ENCODE measurements at places on chromosomes 7 and 10.

GRCh38 chr7:111871283-111871682, 309.0 kb upstream of the IMMP2L start:
- no peak for DNase-seq

DNA sequence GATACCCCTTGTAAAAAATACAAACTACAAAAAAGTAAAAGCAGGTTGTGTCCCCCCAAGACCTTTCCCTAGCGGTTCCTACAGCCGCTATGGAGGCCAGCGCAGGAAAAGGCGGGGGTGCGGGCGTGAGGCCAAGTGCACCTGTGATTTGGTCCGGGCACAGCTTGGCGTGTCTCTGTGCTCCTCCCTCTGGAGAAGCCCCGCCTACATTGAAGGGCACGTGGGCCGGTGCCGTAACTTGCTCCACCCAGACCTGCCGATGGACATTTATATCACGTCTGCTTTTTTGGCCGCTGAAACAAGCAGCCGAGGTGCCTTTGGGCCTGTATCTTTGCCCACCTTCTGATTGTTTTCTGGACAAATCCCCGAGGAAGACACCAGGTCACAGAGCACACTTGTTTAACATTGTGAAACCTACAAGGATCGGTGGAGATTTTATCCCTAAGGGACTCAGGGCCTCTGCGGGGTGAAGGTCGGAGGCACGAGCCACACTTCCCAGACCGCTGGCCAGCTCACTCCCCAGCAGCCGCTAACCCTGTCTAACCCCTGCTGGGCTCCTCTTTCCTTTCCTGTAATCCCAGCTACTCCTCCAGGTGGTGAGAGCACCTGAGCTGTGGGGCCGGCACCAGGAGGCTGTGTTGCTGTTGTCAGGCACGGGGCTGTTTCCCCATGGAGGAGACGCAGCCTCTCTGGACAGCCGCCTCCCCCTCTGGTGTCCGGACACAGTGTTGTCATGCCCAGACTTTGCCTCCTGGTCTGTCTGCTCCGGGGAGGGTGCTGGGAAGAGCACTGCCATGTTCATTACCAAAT, 18.8 kb upstream of the INPP5A start:
- DNase-seq, result peak; percentile 72

DNA sequence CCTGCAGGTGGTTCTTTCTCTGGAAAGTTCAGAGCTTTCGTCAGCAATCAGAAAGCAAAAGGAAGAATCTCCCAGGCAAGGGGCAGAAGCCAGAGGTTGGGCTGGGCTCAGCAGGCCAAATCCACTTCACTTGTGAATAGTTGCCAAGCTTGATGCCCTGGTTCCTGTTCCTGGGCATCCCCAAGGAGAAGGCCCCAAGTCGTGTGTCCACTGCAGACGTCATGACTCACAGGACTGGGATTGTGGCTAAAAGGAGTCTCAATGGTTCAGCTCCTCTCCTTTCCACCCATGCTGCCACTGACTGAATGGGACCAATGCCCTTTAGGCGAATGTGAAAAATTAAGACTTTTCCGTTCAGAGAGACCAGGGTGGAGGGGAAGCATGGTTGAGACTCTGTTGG, 38.6 kb upstream of the TRIM8 start:
- no peak for DNase-seq

- DNase-seq, result no peak
Observed at GRCh38 chr7:66758950-66759628, 18.6 kb downstream of the RABGEF1 start.

DNA sequence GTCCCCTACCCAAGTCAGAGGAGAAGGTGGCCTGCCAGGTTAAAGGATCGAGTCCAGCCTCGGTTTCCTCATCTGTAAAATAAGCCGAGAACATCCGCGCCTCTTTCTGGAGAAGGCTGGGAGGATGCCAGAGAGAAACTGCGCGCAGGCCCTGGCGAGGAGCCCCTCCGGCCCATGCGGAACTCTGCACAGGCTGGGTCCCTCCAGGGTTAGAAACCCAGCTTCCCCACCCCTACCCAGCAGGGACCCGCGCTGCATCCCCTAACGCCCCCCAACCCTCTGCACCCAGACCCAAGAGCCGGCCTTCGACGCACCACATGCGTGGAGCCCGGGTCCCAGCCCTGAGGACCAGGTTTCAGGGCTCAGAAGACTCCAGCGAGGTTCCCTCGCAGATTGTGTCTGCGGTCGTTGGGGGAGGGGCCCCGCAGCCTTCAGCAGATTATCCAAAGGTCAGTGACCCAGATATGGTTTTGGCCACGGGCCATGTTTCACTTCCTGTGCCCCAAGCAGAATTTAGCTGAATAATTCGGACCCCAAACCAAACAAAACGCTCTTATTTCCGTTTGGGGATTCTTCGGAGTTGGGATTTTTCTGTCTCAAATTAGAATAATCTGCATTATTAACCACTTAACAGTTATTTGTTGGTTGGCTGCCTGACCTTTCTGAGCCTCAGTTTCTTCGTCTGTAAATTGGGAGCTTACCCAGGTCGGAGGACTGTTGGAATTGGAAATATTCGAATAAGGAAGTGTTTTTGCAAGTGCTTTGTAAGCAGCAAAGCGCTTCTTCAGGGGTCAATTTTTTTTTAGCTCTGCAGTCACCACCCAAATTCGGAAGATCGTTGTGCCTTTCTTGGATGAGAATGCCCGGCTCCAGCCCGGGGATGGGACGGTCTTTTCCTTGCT, 167.7 kb downstream of the UBE2H start:
- DNase-seq, result no peak

- DNase-seq, result no peak
Observed at GRCh38 chr10:124928087-124928486, 13.8 kb upstream of the ZRANB1 start.

DNA sequence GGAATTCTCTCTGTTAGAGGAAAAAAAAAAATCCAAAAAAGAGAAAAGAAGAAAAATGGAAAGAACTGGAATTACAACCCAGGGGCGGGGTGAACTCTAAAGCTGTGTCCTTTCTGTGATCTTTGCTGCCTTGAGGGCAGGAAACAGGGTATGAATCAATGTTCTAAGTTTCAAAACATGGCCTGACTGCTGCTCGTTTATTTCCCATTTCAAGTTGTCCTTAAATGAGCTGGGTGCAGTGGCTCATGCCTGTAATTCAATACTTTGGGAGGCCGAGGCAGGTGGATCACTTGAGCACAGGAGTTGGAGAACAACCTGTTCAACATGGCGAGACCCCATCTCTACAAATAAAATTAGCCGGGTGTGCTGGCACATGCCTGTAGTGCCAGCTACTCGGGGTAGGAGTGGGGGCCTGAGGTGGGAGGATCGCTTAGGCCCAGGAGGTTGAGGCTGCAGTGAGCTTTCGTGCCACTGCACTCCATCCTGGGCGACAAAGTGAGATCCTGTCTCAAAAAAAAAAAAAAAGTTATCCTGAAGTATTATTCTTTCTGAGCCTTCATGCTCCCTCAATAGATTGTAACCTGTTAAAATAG, 24.7 kb upstream of the TFAM start:
- no peak for DNase-seq

DNA sequence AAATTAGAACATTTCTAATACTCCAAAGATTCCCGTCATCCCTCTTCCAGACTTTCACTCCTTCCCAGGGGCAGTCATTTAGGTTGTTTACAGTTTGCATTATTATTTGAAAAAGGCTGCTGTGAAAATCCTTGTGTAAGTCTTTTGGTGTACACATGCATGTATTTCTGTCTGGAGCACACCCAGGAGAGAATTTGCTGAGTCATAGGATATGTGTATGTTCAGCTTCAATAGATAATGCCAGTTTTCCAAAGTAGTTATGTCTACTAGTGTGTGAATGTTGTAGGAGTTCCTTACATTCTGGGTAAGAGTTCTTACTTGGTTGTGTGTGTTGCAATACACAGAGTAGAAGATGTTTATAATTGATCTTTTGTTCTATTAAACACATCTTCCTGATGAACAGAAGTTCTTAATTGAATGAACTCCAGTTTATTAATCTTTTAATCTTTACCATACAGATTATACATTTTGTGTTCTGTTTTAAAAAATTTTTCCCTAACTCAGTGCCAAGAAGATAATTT, 25.3 kb downstream of the CROT start:
- DNase-seq, result no peak

DNA sequence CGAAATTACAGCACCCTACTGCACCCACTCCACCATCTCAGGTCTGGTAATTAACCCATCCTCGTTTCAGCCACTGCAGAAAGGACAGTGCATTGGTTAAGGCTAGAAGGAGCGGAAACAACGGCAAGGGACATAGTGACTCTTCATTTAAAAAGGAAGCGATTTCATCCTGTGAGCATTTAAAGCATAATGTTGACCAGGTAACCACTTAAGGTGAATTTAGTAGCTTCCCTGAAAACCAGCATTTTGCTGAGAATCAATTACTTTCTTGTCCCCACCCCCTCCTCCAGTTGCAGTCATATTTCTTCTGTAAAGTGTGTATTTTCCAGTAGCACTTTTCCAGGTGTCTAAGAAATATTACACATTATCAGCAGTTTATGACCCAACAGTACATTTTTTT, 821 bp upstream of the JAZF1 start:
- no peak for DNase-seq

DNA sequence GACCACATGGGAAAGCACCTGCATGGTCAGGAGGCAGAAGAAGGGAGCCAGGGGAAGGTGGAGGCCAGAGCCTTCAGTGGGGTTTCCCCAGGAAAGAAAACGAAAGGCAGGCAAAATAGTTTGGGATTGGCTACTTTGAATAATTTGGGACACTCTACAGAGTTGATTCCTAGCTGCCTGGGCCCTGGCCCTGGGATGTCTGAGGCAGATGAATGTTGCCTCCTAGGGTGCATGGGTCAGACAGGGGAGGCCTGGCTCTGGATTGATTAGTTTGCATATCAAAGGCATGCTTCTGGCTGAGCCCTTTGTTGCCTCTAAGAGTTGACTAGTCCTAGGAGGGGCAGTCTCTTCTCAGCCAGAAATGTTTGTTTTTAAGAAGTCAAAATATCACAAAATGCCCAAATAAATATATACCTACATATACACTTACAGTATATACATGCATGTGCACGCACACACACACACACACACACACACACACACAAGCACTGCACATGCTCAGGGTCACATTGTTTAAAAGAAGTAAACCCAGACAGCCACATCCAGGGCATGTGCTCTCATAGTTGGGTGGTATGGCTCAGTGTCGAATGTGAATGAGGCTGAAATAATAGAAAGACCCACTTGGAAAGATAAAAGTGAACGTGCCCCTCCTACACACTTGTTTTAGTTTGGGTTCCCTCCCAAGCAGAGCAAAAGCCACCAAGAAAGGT, 184.2 kb downstream of the GPAM start:
- no peak for DNase-seq
